Heart right ventricle (tissue), 16 donors: ENCODE measurements at places on chromosomes 5 and 9. TPM values are rescaled to one million over a fixed set of nuclear protein-coding genes. Genes with fewer than 3 reads are reported as not detected.

Gene CDC37L1
- polyA plus RNA-seq = 44.8 TPM

Gene VAV2
- polyA plus RNA-seq = 5.7 TPM

Gene PHF19
- polyA plus RNA-seq = 10.2 TPM

GRCh38 chr9:115276621-115277020, 158.7 kb upstream of the TNC start:
- no peak for DNase-seq

- no peak for DNase-seq
These were observed 10.3 kb upstream of the GABBR2 start for GRCh38 chr9:98719055-98719454.

GRCh38 chr5:88729084-88729828, 153.7 kb downstream of the MEF2C start:
- no peak for DNase-seq
